Amniotic stem cell (primary cell): ENCODE measurements at places on chromosomes 11 and 22.

- DNase-seq: no peak
Measured at GRCh38 chr22:36466258-36466657, 15.2 kb downstream of the TXN2 start.

DNA sequence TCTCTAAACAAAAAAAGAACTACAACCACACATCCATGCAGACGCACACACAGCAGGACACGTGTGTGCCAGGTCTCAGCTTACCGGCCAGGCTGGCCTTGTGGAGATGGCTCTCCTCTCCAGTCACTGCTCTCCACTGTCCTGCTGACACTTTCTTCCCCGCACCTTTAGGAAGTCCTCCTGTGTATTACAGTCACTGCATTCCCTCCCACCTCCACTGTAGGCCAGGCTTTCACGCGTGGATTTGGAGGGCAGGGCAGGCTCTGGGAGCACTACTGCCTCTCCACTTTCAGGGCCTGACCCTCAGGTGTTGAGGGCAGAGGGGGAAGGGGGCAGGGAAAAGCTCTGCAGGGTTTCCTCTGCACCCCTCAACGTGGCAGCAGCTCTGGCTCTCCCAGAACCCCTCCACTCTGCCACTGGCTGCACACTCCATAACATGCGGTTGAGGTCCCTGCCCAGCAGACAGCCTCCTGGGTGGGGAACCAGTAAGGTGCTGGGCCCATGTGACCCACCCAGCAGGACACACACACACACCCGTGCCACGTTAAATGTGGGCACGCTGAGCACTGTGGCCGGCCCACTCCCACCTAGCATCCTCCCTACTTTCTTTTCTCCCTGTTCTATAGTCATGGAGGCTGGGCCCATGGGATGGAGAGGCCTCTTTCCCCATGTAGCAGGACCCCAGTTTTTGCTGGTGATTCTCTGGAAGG is 107.0 kb upstream of the PITPNB start:
- no peak for DNase-seq

- no peak for DNase-seq
Measured at GRCh38 chr11:37115963-37116362, 517.9 kb upstream of the RAG2 start.

GRCh38 chr11:96065379-96065778 is 141.5 kb upstream of the MTMR2 start:
- DNase-seq: no peak

GRCh38 chr11:47797633-47798032 is 30.5 kb upstream of the FNBP4 start:
- no peak for DNase-seq

DNA sequence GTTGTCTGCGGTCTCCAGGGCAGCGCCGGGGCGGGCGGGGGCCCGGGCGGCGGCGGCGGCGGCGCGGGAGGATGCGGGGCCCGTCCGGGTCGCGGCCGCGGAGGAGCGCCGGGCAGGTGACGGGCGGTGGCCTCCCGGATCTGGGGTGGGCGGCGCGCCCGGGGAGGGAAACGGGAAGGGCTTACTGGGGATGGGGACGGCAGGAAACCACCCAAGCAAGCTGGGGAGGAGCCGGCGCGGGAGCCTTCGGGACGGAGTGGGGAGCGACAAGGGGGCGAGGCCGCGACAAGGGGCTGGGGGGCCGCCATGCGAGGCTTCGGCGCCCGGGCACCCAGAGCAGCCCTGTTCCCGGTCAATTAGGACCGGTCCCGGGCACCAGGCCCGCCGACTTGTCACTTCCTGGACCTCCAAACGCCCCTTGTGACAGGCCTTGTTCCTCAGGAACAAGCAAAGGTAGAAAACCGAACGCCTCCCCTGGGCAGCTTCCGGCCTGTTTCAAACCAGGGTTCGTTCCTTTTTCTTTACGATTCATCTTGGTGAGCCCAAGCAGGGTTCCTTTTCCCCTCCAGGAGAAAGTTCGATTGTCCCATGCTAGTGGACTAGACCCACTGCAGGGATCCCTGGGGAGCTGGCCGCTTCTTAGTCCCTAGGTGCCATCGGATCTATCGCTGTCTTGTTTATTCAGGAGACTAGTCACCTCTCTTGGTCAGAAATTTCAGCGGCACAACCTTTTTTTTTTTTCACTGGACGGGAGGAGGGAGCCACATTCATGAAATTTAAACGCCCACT is 492 bp downstream of the JHY start:
- no peak for DNase-seq

DNA sequence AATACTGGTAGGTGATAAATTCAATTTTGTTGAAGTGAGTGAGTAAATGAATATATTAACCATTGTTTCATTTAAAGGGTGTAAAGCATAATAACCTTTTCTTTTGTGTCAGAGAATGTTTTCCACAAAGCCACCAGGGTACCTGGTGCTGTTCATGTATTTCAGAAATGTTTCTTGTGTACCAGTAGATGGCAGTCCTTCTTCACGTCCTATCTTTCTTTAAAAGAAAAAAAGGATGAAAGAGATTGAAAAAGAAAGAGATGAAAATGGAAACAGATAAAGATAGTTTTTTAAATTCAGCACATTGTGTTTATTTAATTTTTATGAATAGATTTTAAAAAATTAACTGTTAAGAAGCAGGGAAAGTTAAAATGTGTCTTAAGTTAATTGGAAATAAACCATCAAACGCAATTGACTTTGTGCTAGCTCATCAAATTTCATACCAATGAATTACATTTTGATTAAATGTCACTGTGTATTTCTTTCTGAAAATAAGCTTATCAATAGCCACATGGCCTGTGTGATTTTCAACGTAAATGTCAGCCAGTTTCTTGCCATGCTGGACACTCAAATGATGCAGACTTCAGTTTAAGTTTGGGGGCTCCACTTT is 65.5 kb upstream of the CHORDC1 start:
- no peak for DNase-seq

GRCh38 chr11:72998676-72999075 is 143.4 kb downstream of the FCHSD2 start:
- DNase-seq: no peak

DNA sequence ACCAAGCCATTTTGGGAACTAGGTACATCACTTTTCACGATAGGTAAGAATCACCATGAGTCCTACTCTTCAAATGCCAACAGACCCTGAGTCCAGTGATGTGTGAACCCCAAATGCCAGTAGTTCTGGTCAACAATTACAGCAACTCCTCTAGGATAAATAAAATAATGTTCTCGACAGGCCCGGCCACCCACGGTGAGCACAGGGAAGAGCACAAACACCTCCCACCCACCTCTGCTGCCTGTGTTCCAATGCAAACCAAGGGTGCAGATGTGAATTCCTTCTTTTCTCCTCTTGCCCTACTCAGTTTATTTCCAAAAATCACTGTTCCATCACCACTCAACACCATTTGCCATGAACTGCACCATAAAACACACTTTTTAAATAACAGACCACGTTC is 33.3 kb downstream of the MPPED2 start:
- no peak for DNase-seq

- no peak for DNase-seq
Measured at GRCh38 chr11:65479184-65480145, 19.4 kb upstream of the MALAT1 start.

- DNase-seq: no peak
Measured at GRCh38 chr11:125425601-125426000, 70.5 kb downstream of the FEZ1 start.

GRCh38 chr11:75144716-75145014 is 6.2 kb upstream of the SLCO2B1 start:
- DNase-seq: no peak

DNA sequence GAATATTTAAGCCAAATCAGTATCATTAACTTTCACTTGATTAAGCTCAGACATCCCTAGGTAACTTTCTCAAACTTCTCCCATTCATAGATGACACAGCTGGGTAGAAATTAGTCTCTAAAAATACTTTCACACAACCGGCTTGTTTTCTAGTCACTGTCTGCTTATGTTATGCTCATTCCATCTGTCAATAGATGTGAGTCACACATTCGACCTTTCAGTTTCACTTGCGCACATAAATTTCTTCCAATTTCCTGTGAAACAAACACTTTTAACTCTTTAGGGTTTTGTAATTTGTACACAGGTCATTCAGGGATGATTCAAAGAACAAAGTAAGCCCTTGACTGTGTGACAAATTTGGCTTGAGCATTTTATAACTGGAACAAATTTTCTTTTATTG is 723.0 kb downstream of the KCNA4 start:
- peak; percentile 21 for DNase-seq

DNA sequence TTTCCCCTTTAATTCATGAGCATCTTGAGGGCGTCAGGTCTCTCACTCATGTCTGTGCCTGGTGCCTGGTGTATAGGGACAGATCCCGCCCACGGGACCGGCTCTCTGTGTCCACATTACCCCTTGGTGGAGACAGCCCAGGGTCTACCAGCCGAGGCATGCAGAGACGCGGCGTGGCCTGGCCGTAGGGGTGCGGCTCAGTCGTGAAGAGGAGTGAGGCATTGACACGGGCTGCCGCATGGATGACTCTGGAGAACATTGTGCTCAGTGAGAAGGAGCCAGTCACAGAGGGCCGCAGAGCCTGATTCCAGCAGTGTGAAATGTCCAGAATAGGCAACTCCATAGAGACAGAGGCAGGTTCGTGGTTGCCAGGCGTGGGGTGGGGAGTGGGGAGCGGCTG is 209.8 kb downstream of the TBC1D22A start:
- no peak for DNase-seq

DNA sequence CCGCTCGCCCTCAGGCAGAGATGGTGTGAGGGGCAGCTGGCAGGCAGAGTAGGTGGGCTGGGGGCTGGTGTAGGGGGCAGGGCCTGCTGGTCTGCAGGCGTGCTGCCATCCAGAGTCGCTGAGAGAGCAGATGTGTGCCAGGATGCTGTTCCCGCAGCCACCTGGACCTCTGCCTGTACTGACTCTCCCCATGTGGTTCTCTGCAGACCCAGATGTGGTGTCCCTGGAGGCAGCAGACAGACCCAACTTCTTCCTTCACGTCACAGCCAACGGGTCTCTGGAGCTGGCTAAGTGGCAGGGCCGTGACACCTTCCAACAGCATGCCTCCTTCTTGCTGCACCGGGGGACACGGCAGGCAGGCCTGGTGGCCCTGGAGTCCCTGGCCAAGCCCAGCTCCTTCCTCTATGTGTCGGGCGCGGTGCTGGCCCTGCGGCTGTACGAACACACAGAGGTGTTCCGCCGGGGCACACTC is 58.6 kb downstream of the OTOG start:
- no peak for DNase-seq

GRCh38 chr22:43706151-43706550 is 106.0 kb downstream of the EFCAB6 start:
- DNase-seq: no peak

DNA sequence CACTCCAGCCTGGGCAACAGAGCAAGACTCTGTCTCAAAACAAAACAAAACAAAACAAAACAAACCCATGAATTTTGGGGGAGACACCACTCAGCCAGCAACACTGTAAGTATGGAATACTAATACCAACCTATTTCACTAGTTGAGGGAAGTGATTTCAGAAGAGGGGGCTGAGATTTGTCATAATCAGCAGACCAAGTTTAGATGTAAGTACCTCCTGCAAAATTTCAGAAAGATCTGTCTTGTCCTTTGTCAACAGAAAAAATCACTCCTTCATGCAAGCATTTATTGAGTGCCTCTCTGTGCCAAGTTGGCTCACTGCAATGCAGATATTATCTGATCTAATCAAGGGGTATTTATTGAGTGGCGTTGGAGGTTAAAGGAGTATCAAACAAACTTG is 23.4 kb upstream of the ADA2 start:
- no peak for DNase-seq

DNA sequence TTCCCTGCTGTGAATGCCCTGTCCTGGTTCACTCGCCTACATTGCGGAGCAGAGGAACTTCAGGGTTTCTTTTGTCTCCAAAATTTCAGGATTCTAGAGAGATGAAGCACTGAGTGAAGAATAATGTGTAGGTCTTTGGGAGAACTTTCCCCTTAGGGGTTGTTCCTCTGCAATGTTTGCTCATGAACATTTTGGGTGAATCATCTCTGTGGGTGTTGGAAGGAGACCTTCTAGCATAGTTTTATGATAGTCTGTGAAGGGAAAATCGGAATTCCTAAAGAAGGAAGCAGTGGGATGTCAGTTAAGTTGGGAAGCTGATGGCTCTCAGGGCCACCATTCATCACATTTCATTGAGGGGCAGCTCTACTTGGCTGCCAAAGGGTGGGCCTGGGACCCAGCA is 64.8 kb downstream of the MIAT start:
- no peak for DNase-seq

- no peak for DNase-seq
Measured at GRCh38 chr22:19622061-19622441, 92.3 kb upstream of the SEPTIN5 start.

DNA sequence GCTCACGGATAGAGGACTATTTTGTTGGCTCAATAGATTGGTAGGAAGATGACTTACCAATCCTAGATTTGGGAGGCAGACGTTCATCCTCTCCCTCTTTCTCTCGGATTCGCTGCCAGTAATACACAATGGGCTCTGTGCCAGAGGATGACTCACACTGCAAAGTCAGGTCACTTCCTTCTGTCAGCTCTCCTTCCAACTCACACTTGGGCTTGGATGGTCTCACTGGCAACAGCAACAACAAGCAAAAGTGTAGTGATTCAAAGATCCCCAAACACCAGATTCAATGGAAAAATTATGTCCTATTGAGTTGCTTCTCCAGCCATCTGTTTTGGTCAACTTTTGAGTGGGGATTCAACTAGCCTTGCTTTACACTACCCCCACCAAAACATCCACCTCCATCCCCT is 21.7 kb upstream of the HSPA8 start:
- peak; percentile 95 for DNase-seq

DNA sequence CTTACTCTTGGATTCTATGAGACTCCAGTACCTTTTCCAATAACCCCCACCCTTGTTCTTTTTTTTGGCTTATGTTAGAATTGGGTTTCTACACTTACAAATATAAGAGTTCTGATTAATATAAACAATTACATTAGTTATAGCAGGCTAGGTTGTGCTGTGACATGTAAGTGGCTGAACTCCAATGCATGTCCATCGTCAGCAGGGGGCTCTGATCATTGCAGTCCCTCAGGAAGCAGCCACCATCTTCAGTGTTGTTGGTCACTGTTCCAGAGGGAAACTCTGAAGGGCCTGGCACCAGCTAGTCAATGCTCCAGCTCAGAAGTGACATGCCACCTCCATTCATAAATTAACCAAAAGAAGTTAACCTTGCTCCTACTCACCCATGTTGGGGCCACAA is 5.6 kb downstream of the LIPT2 start:
- DNase-seq: no peak

DNA sequence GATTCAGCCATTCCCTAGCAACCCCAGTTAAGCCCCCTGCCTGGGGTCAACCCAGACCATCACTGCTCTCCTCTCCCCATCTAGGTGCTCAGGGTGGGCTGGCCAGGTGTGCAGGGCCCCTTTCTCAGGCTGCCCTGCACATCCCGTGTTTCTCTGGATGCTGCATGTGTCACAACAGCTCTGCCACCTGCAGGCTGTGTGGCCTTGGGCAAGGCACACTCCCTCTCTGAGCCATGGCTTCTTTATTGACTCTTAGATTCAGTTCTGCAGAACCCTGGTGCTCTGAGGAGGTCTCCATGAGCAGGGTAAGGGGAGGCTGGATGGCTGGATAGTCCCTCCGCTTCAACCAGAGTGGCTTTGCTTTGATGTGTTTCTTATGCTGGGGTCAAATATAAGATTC is 24.6 kb downstream of the RPS6KA4 start:
- no peak for DNase-seq

- no peak for DNase-seq
Measured at GRCh38 chr11:123265951-123266350, 70.9 kb upstream of the CLMP start.

GRCh38 chr11:34263441-34264091 is 94.2 kb downstream of the ABTB2 start:
- no peak for DNase-seq
